ENCODE measurements at places on chromosomes 5 and 9.
A peak's percentile ranks its signal among the peaks of the same experiment; 100 is the strongest.

DNA sequence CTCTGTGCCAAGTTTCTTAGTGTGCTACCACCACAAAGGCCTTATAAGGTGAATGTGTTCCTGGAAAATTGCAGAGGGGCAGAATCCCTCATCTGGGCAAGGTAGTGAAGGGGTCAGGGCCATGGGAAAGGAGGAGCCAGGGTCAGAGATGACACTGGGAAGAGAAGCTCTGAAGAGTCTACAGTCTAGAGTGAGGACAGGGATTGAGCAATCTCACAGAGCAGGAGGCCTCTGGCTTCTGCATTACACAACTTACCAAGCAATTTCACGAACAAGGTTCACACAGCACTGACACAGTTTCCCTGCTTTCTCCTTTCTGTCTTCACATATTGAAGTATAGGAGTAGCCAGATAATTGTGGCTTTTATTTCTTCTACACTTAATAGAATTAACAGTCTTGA is 24.5 kb upstream of the IDNK start:
- DNase-seq = peak; percentile 74

DNA sequence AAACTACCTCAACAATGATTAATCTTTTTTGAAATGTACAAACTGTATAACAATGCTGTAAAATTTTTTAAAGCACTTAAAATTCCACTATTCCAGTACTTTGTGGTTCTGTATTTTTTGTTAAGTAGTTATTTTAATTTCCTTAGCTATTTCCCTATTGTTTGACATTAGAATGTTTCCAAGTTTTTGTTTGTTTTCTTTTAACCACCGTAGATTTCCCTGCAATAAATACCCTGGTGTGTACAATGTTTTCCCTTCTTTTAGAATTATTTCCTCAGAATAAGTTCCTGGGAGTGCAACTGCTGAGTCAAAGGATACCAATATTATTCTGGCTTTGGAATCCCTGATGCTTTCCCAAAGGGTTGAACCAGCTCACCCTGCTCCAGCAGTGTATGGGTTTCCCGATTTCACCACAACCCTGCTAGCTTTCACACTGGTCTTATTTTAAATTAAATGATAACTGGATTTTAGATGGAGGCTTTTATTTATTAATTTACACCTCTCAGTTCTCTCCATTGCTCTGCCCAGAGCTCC is 20.6 kb upstream of the ANGPTL2 start:
- no peak for DNase-seq

- DNase-seq = no peak
These were observed 27.4 kb upstream of the TXN start for GRCh38 chr9:110283751-110284150.

- no peak for DNase-seq
These were observed 330.0 kb downstream of the ARRDC3 start for GRCh38 chr5:91052977-91053740.

- no peak for DNase-seq
These were observed 70.5 kb downstream of the ST8SIA4 start for GRCh38 chr5:100832252-100833230.

- no peak for DNase-seq
These were observed 230.6 kb upstream of the CD180 start for GRCh38 chr5:67426961-67427849.

DNA sequence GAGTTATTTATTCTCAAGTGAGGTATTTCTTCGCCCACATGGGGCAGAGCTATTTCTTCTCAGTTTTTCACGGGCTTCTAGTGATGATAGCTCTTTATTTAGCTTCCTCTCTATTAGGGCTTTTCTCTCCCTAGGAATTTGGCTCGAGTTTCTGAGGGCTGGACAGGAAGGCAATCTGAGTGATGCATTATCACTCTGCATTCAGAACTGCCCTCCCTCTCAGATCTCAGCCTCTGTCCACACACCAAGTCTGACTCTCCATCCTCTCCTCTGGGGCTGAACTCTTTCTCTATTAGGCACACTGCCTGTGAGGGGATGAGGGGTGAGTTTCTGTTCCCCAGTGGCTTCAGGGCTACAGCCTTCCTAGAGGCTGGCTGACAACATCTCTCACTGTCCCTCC is 14.9 kb upstream of the SCAMP1 start:
- DNase-seq = peak; percentile 70

- no peak for DNase-seq
These were observed 3.7 kb upstream of the BAAT start for GRCh38 chr9:101388507-101388993.

GRCh38 chr9:88952976-88953375 is 38.3 kb upstream of the S1PR3 start:
- no peak for DNase-seq

GRCh38 chr5:62780888-62781287 is 202.3 kb downstream of the LRRC70 start:
- DNase-seq = no peak
